ENCODE measurements at places on chromosomes 7 and 10.

- no peak for DNase-seq
Measured at GRCh38 chr10:123024540-123024939, 15.7 kb downstream of the ACADSB start.

DNA sequence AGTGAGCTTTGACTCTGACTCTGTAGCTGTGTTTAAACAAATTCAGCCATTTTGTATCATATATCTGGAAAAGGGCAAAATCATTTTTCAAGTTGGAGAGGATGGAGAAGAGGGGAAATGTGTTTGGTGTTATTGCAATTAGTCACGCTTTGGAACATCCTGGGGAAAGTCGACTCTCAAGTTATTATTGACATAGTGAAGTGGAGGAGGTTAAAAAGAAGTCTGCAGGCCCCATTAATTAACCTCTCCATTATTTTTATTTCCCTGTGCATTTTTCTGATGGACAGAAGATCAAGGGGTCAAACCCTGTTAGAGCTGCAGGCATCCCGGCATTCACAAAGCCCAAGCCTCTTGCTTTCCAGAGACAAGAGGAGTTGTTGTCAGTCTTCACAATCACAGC, 132.6 kb downstream of the TEX36 start:
- DNase-seq: no peak

DNA sequence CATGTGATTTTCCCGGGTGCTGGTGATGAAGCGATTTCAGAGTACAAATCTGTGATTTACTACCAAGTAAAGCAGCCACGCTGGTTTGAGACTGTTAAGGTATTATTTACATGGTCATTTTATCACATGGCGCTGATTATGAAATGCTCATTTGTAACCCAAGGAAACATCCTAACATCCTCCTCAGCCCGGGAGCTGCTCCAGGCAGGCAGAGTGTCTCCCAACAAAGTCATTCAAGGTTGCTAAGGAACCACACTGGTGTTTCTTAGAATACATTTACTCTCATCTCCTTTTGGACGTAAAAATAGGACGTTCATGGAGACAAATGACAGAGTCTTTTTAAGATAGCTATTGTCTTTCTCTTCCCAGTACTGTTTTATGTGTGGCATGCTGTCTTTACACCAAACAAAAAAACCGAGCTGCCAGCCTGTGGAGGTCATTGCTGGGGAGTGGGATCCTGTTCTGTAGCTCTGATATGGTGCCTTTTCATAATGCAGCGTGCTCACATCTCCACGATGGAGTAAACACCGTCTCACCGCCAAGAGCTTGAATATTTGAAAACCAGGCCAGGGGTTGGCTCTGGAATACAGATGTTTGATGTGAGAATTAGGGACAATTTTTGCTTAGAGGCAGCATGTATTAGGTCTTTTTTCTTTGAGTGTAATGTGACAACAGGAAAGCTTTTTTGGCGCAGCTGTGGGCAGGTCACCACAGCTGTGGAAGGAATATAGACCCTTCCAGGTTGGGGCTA, 119.6 kb downstream of the DOCK1 start:
- no peak for DNase-seq

- no peak for DNase-seq
Measured at GRCh38 chr7:50594734-50595485, 29.7 kb upstream of the DDC start.

DNA sequence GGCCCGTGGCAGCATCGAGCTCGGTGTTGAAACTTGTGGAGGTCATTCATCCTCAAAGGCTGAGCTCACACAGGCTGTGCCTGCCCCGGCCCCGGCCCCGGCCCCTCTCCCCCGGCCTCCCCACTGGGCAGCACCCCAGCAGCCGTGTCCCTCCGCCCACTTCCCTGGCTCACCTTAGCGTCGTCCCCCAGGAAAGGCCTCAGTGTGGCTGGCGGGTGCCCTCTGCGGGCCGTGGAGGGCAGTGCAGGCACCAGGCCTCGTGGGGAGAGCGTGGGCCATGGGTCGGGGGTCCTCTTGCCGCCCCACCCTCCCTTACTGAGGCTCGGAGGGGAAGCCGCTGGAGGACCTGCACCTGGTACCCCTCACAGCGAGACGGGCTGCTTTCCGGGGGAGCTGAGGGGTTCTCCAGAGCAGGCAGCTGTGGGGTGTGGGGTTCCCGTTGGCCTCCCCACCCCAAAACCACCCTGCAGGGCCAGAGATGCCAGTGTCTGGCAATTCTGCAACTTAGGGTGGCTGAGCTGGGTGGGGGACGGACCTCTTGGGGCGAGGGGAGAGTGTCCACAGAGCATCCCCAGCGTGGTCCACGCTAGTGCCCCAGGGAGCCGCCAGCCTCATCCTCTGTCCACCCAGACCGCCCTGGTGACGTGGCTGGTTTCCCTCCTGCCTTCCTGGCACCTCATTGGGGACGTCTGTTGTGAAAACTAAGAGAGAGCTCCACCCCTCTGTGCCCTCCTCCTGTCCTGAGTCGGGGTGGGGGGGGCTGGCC, 44.2 kb upstream of the DPYSL4 start:
- no peak for DNase-seq

DNA sequence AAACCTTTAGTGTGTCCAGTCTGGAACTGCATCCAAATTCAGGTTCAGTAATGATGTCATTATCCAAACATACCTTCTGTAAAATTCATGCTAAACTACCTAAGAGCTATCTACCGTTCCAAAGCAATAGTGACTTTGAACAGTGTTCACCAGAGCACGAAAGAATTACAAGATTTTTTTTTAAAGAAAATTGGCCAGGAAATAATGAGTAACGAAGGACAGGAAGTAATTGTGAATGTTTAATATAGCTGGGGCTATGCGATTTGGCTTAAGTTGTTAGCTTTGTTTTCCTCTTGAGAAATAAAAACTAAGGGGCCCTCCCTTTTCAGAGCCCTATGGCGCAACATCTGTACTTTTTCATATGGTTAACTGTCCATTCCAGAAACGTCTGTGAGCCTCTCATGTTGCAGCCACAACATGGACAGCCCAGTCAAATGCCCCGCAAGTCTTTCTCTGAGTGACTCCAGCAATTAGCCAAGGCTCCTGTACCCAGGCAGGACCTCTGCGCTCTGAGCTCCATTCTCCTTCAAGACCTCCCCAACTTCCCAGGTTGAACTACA, 694 bp upstream of the FAS start:
- DNase-seq: no peak

GRCh38 chr7:7943951-7944350, 24.6 kb upstream of the GLCCI1 start:
- DNase-seq: no peak

- DNase-seq: no peak
Measured at GRCh38 chr7:4265066-4265465, 417.0 kb upstream of the FOXK1 start.

- DNase-seq: no peak
Measured at GRCh38 chr10:52172581-52172980, 141.5 kb upstream of the DKK1 start.

DNA sequence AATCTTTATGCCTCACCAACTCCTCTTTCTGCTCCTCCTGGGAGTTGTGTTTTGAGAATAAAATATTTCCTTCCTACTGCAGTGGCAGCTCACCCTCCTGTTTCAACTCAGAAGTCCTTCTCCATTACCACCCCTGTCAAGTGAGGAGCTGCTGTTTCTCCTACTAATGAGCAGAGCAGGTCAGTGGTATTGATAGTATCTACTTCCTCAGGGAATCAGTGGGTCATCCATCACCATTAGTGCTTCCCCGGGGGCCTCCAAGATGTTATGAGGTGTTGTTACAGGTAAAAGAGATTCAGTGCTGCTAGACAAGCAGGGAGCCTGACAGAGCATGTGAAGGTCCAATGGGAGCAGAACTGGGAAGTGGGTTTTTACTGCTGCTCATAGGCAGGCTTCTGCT, 795.2 kb downstream of the REEP3 start:
- DNase-seq: no peak

DNA sequence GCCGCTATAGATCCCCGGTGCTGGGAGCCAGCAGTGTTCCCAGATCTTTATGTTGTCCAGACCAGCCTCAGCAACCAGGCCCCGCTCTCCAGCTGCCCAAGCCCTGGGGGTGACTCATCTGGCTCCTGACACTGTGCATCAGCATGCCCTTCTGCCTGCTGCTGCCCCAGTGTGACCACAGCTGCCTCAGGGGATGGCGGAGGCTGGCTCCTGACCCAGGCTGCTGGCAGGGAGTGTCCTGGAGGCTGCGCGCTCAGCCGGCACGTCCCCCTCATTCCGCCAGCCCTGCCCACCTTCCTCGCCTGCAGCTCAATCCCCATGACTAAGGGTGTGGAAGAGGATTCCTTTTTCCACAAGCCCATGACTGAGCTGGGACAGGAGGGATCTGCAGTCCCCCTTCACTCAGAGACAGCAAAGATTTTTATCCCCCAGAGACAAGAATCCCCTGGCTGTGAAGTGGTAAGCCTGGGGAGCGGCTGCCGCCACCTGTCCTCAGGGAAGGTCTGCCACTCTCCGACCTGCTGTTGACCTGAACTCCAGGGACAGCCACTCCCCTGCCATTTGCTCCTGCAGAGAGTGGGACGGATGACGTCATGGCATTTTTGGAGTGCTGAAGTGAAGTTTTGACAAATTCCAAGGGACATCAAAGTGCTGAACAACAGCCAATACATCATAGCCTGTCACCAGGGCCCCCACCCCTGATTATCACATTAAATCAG, 182.8 kb upstream of the BMPER start:
- DNase-seq: no peak

DNA sequence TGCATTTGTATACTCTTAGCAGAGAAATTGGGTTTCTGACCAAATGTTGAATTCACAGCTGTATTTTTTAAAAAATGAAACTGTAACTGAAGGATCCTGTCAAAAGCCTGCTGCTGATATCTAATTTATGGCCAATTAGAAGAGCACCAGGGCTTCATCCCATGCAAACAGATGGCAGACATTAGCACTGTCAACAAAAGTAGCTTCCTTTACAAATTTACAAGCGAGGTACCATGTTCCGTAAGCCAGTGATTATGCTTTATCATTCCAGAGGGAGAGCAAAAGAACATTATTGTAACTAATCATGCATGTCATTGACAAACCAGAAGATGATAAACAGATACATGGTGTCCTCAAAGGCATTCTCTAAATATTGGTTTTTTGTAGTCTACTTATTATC, 177.2 kb upstream of the DKK1 start:
- no peak for DNase-seq

- DNase-seq: no peak
Measured at GRCh38 chr10:128901236-128901635, 565.8 kb upstream of the MGMT start.

- DNase-seq: no peak
Measured at GRCh38 chr7:304574-305409, 14.8 kb downstream of the FOXL3 start.

DNA sequence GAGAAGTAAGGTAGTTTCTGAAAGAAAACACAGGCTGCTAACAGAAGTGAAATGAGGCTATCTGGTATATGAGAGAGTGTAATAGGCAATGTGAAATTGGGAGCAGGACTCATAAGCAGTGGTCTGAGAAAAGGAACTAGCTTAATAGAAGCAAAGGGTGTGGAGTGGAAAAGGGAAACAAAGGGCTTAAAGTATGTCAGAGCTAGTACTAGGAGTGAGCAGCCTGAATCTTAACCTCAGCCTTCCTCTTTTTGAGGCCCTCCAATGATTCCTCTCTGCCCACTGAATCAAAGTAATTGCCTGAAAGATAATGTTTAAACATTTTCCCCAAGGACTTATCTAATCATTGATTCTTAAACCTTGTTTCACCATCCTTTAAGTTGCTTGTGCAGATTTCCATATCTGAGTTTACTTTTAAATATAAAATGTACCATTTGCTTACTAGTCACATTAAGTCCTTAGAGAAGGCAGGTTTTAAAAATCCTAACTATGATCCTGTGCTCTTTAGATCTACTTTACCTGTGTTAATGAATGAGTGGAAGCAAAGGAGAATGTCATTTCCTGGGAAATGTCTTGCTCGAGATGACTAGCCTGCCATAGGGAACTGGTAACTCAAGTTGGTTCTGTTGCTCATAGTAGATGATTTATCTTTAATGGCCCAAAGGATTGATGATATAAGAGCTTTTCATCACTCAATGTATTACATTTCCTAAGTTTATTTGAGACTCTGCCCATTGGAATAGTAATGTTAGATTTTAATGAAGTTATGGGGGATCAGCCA, 155.0 kb downstream of the SKAP2 start:
- no peak for DNase-seq

DNA sequence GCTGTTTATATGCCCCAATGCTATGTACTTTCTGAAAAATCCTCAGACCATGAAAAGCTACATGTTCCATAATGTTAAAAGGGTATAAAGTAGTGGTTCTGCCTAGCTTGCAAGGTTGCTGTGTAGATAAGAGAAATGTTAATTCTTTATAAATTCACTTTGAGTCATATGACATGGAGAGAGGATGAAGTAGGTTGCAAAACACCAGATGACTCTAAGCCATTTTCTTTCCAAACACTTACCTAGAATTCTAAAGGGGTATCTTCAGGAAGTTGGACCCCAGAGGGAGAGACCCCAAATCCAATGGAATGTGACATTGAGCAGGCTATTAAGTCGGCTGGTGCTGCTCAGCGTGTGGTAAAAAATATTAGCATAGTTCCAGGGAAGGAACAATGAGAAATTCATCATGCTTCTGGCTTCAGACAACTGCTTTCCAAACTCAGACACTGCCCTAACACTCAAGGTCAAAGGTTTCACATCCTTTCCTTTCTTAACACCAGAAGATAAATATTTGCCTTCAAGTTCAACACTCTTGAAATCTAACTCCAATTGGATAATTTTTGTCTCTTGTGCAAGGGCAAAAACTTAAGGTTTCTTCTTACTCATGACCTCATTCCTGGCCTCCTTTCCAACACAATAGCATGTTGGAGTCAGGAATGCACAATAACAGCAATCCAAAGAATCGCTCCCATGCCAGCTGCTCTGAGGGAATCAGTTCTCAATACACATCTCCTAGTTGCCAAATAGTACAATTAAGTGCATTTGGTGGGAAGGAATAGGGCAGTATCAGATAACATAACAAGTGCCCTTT, 100.7 kb upstream of the AFAP1L2 start:
- DNase-seq: peak; percentile 64

DNA sequence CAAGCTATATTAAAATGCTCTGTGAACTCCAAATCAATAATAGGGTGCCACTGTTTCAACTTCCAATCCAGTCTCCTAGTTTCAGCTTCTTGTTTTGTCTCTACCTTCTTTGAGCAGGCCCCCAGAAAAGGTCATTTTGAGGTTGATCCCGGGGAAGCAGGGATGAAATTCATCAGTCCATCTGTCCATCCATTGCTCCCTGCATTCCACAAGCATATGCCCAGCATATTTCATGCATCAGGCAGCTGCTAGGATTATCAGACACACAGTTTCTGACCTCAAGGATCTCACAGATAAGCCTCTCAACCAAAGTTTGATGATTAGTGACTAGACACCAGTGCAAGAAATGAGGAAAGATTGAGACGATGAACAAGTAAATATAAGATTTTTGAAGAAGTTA, 186.6 kb upstream of the PDE1C start:
- no peak for DNase-seq

- no peak for DNase-seq
Measured at GRCh38 chr7:36653663-36654355, 70.5 kb downstream of the AOAH start.

- no peak for DNase-seq
Measured at GRCh38 chr10:69044546-69044945, 43.4 kb upstream of the SRGN start.

Data from AG04449 (cell line).